ENCODE measurements at places on chromosomes 5 and 9.

DNA sequence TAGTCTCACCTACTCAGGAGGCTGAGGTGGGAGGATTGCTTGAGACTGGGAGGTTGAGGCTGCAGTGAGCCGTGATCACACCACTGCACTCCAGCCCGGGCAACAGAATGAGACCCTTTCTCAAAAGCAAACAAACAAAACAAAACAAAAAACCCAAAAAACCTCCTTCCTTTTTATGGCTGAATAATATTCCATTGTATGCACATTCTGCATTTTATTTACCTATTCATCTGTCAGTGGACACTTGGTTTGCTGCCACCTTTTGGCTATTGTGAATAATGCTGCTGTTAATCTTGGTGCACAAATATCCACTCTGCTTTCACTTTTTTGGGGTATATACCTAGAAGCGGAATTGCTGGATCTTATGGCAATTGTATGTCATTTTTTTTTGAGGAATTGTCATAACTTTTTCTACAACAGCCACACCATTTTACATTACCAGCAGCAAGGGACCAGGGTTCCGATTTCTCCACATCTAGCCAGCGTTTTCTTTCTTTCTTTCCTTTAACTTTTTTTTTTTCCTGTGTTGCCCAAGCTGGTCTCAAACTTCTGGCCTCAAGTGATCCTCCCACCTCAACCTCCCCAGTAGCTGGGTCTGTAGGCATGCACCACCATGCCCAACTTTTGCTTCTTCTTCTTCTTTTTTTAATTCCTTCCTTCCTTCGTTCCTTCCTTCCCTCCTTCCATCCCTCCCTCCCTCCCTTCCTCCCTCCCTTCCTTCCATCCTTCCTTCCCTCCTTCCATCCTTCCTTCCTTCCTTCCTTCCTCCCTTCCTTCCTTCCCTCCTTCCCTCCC is 30.6 kb downstream of the NKX2-5 start:
- DNase-seq, result no peak

GRCh38 chr9:98159301-98159700 is 33.1 kb downstream of the CORO2A start:
- DNase-seq, result no peak

DNA sequence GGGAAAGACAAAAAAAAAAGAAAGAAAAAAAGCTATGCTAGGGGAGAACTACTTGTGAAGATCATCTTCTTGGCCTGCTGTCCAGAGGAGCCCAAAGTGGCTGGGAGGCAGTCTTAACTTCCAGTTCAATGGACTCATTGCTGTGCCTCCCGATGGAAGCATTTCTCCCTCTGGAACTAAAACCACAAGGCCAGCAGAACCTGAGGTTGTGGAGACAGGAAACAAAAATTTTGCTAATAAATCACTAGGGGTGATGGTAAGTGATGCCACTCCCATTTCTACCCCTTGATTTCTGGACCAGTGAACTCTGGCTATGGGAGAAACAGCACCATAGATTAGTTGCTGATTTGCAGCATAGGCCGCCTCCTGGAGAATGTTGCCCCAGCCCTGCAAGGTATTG is 123.4 kb upstream of the NFIL3 start:
- DNase-seq, result no peak

DNA sequence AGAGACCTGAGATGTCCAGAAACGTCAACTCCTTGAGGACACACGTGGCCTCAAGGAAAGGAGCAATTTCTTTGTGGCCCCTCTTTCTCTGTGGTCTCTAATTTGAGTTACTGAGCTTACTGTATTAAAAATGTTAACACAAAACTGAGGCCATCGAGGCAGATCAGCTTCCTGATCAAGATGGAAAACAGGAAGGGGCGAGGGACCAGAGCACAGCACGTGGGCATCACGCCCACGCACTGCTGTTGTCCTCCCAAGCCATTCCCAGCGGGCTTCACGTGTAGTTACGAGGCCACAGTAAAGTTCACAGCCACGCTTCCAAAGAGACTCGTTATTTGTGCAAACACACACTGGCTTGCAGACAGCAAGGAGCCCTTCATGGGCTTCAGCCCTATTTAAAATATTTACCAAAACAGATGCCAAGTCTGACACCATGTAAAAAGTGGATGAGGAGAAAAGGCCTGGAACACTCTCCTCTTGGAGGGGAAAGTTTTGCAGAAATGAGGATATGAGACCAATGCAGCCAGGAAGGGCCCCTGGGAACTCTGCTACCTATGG is 149.5 kb downstream of the ROR2 start:
- DNase-seq, result no peak

GRCh38 chr5:77397686-77398292 is 94.3 kb downstream of the WDR41 start:
- DNase-seq, result no peak

DNA sequence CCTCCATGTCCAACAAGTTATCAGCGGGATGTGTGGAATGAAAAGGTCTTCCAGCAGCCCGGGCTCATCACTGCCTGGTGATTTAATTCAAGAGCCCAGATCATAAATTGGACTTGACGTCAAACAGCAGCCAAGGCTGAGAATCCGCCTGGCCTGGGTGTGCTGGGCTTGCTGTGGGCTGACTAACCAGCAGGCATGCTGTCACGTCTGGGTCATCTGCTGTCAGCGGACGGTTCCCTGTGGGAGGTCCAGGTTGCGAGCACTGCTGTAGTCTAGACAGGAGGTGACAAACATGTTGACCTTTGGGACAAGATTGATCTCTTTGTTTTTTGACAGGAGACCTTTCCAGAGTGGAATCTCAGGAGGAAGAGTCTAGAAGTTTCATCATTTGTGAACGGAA is 289.7 kb downstream of the OSTF1 start:
- no peak for DNase-seq

- DNase-seq, result no peak
Observed at GRCh38 chr9:88732128-88732527, 197.2 kb downstream of the NXNL2 start.

DNA sequence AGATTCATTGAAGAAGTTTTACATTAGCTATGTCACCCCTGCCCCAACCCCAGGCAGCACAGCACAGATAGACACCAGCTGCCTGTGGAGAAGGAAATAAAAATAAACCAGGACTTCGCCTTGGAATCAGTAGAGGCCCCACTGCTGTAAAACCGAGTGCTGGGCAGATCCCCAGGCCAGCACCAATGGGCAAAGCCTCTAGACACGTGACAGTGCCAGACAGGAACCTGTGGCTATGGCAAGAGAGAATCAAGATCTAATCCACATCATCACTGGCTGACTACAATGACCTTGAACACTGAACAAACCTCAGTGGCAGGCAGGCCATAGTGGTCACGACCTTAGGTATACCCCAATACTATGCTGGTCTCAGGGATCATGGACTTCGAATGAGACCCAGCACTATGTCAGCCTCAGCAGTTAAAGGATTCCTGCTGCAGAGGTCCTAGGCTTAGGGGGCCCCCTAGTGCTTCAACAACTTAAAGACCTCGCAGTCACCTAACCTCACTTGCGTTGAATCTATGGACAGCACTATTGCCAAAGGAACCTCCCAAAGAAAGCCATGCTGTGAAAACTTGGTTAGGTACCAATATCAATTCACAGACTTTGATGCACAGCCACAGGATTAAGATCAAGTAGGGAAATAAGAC is 2118.6 kb upstream of the C9orf72 start:
- no peak for DNase-seq

DNA sequence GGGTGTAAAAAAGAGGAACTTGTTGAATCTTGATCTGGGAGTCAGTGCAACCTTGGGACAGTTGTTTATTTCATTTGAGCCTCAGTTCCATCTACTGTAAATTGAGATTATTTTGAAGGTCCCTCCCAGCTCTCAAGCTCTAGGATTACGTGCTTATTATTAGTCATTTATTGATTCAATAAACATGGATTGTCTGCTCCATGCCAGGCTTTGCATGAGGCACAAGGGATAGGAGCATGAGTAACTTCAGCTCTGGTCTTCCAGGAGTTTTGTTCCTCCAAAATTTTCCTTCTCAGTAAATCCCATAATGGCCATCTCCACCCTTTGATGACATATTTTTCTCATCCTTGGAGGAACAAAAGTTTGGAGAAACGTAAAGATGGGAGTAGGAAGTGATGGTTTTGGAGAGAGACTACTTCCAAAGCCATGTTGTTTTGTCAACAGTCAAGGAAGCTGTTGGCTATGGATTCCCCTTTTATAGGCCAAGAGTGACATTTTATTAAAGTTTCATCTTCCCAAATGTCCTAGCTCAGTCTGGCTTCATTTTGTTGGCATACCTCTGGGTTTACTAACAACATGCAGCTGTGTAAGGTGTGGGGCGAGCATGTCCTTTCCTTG is 244.6 kb downstream of the DMRT2 start:
- DNase-seq, result no peak

DNA sequence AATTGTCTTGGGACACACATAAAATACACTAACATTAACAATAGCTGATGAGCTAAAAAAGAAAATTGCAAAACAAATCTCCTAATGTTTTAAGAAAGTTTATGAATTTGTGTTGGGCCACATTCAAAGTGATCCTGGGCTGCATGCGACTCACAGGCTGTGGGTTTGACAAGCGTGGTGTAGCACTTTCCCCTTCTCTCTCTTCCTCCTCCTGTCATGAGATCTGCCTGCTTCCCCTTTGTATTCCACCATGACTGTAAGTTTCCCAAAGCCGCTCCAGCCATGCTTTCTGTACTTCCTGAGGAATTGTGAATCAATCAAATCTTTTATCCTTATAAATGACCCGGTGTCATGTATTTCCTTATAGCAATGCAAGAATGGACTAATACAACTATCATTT is 178.0 kb downstream of the TLR4 start:
- no peak for DNase-seq

- no peak for DNase-seq
Observed at GRCh38 chr5:174323878-174324281, 278.4 kb downstream of the NSG2 start.

- no peak for DNase-seq
Observed at GRCh38 chr5:163248871-163249270, 188.5 kb upstream of the CCNG1 start.

- no peak for DNase-seq
Observed at GRCh38 chr9:68669218-68669617, 35.8 kb upstream of the PIP5K1B start.

DNA sequence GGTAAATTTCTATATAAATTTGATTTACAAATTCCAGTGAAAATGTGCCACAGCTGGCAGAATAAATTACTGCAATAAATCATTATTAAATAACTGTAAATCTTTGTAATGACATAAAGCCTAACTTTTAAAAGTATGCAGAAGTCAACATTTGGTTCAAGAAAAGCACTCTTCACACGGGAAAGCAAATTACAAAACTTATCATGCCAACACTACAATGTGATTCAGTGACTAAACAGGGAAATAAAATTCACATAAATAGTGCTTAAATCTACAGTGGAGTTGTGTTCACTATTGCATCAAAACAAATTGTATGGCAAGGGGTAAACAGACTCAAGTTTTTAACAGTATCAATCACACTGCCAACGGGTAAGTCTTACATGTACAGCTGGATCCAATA is 117.2 kb downstream of the BNC2 start:
- no peak for DNase-seq

GRCh38 chr5:31707329-31707728 is 68.4 kb downstream of the PDZD2 start:
- no peak for DNase-seq

GRCh38 chr5:33072296-33072695 is 361.2 kb downstream of the NPR3 start:
- DNase-seq, result no peak

GRCh38 chr5:175351897-175352590 is 91.9 kb downstream of the DRD1 start:
- no peak for DNase-seq

- DNase-seq, result no peak
Observed at GRCh38 chr5:90866915-90867731, 308.5 kb downstream of the ADGRV1 start.

- no peak for DNase-seq
Observed at GRCh38 chr5:166860426-166860825, 1431.0 kb upstream of the WWC1 start.

GRCh38 chr5:87169300-87169991 is 98.2 kb upstream of the RASA1 start:
- DNase-seq, result no peak

DNA sequence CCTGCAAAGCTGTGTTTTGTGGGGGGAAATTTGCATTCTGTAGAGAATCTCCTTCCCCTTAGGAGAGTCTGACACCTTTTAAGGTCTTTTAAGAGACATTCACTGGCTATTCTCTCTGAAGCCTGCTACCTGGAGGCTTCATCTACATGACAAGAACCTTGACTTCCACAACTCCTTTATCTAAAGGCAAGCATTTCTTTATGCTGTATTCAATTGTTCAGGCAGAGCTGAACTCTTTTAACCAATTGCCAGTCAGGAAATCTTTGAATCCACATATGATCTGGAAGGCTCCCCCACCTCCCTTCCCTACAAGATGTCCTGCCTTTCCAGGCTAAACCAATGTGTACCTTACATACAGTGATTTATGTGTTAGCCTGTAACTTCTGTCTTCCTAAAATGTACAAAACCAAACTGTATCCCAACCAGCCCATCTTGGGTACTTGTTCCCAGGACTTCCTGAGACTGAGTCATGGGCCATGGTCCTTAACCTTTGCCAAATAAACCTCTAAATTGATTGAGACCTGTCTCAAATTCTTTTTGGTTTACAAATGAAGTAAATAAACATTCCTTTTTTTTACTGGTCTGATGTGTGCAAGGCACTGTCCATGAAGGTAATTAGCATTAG is 9.9 kb downstream of the C9orf85 start:
- DNase-seq, result no peak

- no peak for DNase-seq
Observed at GRCh38 chr5:137328991-137329390, 170.1 kb downstream of the SPOCK1 start.

GRCh38 chr9:15180124-15180523 is 126.9 kb downstream of the TTC39B start:
- no peak for DNase-seq

DNA sequence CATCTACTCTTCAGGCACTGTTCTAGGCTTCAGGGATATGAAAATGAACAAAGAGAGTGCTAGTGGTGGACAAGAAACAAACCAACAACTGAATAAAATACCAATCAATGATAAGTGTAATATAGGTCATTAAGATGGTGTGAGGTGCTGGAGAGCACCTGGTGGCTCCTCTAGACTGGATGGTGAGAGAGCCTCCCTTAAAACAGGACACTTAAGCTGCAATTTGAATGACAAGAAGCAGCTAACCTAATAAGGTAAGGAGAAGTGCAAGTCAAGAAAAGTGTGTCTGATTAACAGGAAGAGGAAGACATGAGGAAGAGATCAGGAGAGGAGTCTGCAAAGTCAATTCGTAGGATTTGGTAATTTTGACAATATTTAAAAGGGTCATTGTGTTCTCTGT is 23.1 kb downstream of the JAKMIP2 start:
- DNase-seq, result no peak

GRCh38 chr9:91604451-91605179 is 181.0 kb upstream of the NFIL3 start:
- DNase-seq, result no peak

Measured in activated T-helper 1 cell treated with Interleukin-2 at 50 U/mL for 16 hours (primary cell).